H1 (cell line): ENCODE measurements at places on chromosomes 2 and 18.

GRCh38 chr2:9297156-9297555 lies 90.5 kb downstream of the ASAP2 start:
- no peak for DNase-seq

- DNase-seq: no peak
These were observed 8.4 kb downstream of the BCL11A start for GRCh38 chr2:60544954-60545560.

- no peak for DNase-seq
These were observed 19.3 kb downstream of the OXER1 start for GRCh38 chr2:42744545-42745082.

DNA sequence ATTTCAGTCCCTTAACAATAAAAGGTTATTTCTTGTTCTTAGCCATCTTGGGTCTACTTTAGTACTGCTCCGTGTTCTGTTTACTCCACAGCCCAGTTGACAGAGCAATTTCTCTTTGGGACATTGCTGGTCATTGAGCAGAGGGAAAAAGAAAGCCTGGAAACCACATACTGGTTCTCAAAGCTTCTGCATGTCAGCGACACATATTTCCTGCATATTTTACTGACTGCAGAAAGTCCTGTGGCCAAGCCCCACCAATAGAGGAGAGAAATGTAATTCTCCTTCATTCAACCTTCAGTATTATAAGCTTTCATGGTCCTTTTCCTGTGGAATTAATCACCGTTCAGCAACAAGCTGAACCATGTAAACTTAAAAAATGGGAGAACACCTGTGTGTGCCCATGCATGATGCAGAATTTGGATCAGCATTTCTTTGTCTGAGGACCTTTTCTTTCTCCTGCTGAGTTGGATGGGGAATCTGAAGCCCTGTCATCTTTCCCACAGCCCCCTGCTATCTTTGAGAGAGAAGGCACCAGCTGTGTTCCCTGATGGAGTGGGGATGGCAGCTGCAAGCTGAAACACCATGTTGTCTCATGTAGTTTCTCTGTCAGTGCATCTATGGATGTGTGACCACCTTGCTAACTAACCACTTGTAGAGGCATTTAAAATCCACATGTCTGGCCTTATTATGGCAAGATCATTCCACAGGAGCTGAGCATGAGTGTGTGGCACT lies 431.6 kb downstream of the MEIS1 start:
- no peak for DNase-seq

DNA sequence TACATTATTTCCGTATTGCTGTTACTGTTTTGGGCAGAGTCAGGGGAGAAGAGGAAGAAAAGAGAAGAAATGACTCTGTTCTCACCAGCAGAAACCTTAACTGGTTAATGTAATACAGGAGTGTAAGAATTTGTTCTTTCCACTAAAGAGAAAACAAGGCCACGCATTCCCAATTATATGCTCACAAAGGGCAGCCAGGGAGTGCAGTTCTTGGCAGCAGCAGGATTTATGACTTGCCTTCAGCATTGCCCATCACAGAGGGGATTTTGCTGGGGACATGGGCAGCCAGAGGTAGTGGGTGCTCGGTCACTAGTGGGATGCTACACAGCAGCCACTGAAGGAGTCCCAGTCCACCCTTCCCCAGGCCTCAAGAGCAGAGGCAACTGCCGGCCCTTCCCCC lies 18.4 kb downstream of the MREG start:
- no peak for DNase-seq

GRCh38 chr18:31233621-31234275 lies 71.1 kb upstream of the DSC1 start:
- no peak for DNase-seq

- DNase-seq: peak; percentile 55
These were observed 278.0 kb downstream of the METTL4 start for GRCh38 chr18:2293109-2293839.

- DNase-seq: no peak
These were observed 35.9 kb upstream of the NARS1 start for GRCh38 chr18:57657542-57657941.

GRCh38 chr18:23992089-23992940 lies 22.2 kb upstream of the TTC39C start:
- DNase-seq: no peak

GRCh38 chr2:71220743-71221142 lies 6.2 kb downstream of the PAIP2B start:
- DNase-seq: no peak

DNA sequence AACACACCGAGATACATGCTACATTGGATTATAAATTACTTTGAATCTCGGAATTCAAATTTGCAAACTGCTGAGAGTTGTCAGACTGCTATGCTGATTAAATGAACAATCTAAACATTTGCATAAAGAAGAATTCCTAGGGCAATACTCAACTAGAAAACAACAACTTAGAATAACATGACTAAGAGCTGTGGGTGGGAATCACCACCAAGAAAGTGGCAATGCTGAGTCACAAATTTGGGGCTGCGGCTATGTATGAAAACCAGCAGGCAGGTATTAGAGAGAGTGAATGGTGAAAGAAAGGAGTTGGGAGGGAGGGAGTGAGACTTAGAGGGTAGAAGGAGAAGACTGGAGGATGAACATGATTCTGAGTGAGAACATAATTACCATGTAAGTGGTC lies 559.5 kb downstream of the PIK3C3 start:
- no peak for DNase-seq

DNA sequence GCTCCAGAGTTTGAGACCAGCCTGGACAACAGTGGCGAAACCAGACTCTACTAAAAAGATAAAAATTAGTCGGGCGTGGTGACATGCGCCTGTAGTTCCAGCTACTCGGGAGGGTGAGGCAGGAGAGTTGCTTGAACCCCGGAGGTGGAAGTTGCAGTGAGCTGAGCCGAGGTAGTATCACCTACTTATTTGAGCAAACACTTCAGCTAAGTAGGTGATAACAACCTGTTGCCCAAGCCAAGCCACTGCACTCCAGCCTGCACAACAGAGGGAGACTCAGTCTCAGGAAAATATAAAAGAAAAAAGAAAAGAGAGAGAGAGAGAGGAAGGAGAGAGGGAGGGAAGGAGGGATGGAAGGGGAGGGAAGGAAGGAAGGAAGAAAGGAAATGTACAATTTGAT lies 21.3 kb downstream of the FER1L5 start:
- DNase-seq: no peak

DNA sequence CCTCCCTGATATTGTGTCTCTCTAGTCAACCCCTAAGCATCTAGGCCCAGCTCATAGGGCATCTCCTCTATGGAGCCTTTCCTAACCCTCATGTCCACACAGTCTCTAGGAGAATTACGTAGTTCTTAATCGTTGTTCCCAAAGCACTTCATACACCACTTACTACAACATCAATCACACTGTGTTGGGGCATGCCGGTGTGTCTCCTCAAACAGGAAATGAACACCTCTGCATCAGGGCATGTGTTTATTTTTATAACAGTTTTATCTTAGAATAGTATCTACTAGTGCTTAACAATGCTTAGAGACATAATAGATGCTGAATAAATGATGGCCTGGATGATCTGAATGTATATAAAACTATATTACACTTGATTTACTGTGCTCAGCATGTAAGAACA lies 19.7 kb downstream of the CYP1B1 start:
- no peak for DNase-seq

DNA sequence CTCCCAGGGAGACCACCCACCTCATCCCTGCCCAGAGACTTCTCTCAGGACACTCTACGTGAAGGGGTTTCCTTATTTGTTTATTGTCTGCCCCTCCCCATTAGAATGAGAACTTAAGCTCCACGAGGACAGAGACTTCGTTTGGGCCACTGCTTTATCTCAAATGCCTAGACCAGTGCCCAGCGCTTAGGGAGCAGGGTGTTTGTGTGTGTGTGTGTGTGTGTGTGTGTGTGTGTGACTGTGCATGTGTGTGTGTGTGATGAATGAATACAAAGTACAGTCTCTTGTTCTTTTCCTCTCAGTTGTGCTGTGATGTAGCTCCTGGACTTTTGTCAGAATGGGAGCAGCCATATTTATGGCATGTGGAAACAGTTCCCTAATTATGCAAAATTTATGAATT lies 34.4 kb upstream of the CABYR start:
- no peak for DNase-seq

- DNase-seq: no peak
These were observed 12.7 kb downstream of the CNDP2 start for GRCh38 chr18:74508821-74509225.

DNA sequence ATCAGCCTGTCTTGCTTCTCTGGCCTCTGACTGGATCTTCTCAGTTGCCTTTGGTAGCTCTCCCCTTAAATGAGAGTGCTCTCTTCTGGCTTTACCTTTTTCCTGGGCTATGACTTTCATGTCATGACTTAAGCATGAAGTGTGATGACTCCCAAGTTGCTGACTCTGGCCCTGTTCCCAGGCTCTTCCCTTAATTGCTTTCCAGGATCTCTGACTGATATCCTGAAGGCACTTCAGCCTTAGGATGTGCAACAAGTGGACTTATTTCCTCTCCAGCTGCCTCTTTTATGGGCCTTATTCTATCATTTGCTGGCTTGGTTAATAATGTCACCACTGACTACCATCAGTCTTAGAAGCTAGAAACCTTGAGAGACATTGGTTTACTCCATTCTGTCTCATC lies 17.4 kb downstream of the SEMA4F start:
- no peak for DNase-seq

GRCh38 chr2:15912203-15912602 lies 28.1 kb upstream of the MYCN start:
- no peak for DNase-seq

- no peak for DNase-seq
These were observed 79.4 kb upstream of the TCF7L1 start for GRCh38 chr2:85053802-85054201.

- DNase-seq: no peak
These were observed 46.3 kb downstream of the PSD4 start for GRCh38 chr2:113219889-113220641.

- DNase-seq: no peak
These were observed 17.7 kb downstream of the SLC66A2 start for GRCh38 chr18:79933765-79934164.

GRCh38 chr18:76495006-76495370 lies at the start of gene ZNF516:
Gene ZNF516, minus strand, starts transcription at chr18:76495242. Its CDS starts 52,188 bp downstream, at chr18:76443054.
- no peak for DNase-seq

DNA sequence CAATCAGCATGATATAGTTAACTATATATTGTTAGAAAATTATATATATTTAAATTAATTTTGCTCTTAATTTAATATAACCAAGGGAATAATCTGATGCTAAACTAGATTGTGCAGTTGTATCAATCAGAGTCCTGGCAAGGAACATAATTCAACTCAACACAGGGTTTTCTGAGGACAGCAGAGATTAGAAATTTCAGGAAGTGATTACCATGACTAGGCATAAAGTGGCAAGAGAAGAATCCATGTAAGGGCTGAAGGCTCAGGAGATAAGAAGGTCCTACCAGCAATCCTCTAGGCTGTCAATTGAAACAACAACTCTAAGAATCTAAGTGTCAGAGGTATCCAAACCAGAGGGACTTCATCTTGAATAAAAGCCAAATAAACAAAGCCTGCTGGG lies 807.8 kb downstream of the DSC3 start:
- no peak for DNase-seq

GRCh38 chr2:226130192-226130591 lies 669.4 kb downstream of the IRS1 start:
- no peak for DNase-seq

DNA sequence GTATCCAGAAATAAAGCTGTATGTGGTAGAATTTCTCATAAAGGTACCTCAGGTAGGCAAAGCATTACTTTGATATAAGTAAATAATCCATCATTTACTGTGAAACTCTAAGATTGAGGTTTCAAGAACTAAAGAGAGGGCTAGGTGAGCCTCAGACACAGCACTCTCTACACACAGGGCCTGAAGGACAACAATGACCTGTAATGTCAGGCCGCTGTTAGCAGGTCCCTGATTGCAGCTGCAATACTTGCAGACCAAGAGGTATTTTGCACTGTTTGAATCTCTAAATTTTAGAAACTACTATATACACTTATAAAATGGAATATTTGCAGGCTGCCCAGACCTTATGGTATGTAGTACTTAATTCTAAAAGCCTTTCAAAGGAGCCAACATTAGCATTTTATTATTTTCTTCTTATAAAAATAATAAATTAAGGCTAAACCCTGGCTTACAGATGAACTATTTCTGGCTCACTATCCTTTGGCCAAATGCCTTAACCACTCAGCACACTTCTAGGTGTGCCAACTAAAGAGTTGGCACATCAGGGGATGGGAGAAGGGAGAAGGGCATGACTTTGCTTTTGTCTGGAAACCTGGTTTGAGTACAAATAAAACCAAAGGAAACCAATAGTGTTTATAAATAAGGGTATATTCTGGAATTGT lies 66.7 kb upstream of the SLC39A10 start:
- no peak for DNase-seq

DNA sequence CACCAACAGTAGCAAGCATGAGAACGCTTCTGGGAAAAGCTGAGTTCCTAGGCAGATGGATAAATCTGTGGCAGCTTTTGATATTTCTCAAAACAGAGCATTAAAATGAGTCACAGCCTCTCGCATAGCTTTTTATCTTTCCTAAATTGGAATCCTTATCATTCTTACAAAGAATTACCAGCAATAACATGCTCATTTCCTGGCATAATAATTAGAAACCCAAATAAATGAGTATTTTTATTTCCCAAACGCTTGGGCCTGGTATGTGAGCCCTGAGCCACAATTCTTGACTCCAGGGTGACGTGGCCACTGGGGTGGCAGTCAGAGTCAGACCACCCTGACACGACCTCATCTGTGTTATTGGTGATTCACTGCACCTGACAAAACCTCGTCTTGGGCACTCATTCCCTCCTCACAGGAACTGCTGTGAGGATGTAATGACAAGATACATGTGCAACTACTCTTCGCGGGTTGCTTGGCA lies 210.7 kb downstream of the ARL4C start:
- no peak for DNase-seq
